ENCODE measurements at places on chromosomes 3 and 15.

DNA sequence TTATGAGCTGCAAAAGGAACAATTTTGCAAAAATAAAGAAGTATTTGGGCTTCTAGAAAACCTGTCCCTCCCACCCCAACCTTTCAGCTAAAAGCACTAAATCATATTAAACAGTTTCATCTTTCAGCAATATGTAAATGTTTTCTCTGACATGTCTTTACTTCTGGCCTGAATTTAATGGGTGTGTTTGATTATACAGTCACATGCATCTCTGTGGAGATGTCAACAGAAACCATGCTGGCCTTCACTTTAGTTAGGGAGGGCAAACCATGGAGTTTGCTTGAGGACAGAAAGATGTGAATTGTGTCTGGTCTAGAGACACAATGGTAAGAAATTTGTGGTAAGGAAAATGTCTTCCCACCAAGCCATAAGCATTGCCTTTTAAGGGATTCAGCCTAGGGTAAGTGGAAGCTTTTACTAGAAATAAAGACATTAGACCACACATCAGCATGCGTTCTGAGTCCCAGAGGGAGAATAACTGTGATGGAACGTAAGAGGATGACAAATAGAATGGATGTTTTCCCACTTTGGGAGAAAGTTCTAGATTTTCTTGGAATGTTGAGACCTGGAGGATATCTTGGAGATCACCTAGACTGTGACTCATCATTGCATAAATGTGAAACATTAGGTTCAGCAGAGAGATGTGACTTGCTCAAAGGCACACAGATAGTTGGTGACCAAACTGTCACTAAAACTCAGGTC lies 68.9 kb downstream of the ST8SIA2 start:
- DNase-seq, result no peak

- DNase-seq, result no peak
These were observed 15.2 kb downstream of the P2RY1 start for GRCh38 chr3:152849996-152850578.

DNA sequence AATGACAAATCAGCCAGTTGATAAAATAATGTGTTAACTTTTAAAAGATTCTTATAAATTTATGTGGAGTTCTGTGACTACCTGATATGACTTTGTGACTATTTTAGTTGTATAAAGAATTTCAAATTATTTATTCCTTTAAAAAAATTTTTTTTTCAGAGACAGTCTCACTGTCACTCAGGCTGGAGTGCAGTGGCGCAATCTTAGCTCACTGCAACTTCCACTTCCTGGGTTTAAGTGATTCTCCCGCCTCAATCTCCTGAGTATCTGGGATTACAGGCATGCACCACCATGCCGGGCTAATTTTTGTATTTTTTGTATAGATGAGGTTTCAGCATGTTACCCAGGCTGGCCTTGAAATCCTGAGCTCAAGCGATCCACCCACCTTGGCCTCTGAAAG lies 48.5 kb downstream of the MBNL1 start:
- no peak for DNase-seq

- no peak for DNase-seq
These were observed 11.5 kb downstream of the NUDT16 start for GRCh38 chr3:131393051-131393450.

DNA sequence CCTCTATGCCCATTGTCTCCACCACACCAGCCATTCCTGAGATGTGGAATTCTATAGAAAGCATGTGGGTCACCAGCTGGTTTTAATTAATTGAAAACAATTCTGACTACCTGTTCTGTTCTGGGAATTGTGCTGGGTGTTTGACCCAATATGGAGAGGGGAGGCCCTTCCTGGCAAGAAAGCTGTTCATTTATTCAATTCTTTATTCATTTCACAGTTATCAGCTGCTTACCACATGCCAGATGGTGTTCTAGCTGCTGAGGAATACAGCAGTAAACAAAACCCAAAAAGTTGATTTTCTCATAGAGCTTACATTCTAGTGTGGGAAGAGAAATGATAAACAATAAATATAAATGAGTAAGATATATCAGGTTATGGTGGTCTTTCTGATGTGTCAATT lies 296.1 kb upstream of the RASGRP1 start:
- no peak for DNase-seq
